NK-92 treated with Interleukin-12 subunit alpha and Interleukin-12 subunit beta, amount 100 ng/mL, for 24 hours (cell line): ENCODE measurements at places on chromosomes 6 and 20.
A peak's percentile ranks its signal among the peaks of the same experiment; 100 is the strongest.

DNA sequence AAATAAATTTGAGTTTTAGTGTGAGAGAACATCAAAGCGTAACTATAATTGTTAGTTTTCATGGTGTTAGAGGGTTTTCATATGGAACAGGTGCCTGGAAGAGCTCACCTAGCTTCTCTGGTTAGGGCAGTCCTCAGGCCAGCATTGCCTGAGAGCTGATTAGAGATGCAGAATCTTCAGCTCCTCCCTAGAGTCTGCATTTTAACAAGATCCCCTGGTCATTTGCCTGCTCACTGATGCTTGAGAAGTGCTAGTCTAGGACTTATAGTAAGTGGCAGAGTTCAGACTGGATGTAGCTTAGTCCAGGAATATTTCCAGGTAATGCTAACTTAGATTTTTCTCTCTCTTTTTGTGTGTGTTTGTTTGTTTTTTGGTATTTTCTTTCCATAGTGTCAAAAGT lies 21.7 kb upstream of the SMIM26 start:
- DNase-seq = no peak

GRCh38 chr6:15608396-15608795 lies 54.4 kb downstream of the DTNBP1 start:
- no peak for DNase-seq

DNA sequence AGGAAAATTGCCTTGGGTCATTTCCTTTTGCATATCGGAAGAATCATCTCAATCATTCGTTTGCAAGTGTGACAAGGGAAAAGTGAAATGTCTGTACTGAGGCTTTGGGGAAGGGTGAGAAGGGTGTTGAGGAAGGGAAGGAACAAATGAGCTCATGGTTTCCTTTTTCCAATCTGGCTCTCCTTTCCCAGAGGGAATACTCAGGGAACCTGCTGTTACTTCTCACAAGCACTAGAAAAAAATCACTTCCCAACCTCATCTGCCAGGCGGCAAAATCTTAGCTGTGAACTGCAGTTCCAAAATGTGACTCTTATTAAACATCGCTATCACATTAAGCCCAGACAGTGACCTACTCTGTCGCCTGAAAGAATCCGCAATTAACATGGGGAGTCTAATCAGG lies 258.1 kb downstream of the ZNF217 start:
- no peak for DNase-seq

DNA sequence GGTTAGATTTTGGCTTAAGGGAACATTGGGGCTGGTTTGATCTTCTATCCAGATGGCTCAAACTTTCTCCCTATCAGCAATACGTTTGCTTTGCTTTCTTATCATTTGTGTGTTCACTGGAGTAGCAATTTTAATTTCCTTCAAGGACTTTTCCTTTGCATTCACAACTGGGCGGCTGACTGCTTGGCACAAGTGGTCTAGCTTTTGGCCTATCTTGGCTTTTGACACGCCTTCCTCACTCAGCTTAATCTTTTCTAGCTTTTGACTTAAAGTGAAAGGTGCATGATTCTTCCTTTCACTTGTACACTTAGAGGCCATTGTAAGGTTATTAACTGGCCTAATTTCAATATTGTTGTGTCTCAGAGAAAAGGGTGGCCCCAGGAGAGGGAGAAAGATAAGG lies 254.9 kb downstream of the PLCB1 start:
- DNase-seq = no peak

- DNase-seq = peak; percentile 26
Observed at GRCh38 chr6:42075159-42075838, 25.0 kb downstream of the TAF8 start.

- no peak for DNase-seq
Observed at GRCh38 chr6:41258196-41258493, 28.3 kb downstream of the TREM1 start.

DNA sequence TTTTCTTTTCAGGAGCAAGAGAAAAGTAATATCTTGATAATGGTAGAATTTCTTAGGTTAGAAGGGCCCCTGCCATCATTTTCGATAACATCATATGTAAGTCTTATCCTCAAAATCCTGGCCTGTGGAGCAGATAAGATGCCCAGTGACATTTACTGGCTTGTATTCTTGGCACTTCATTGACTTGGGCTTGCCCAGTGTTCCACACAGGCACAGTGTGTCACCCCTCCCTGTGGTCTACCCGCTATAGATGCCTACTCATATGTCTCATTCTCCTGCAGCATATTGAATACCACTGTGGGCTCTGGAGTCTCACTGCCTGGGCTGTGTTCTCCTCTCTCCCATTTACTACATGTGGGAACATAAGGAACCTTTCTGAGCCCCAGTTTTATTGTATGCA lies 105.0 kb downstream of the GRM1 start:
- DNase-seq = no peak

- DNase-seq = no peak
Observed at GRCh38 chr6:138622967-138623366, 123.7 kb upstream of the NHSL1 start.

GRCh38 chr6:130037207-130037811 lies 18.9 kb downstream of the L3MBTL3 start:
- no peak for DNase-seq

DNA sequence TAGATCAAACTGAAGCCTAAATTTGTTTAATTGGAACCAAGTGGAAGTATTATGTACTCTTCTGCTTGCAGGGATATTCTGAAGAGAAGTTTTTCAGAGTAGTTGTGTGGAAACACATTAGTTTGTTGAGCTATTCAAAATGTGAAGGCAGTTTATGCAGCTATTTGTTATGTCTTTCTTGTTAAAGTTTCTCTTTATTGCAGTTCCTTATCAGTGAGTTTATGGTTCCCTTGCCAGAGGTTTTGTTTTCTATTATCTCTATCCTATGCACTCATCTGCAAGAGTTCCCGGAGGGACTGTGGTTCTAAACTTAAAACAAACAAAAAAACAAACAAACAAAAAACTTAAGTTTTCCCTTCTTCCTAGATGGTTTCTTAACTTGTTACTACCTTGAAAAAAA lies 143.7 kb upstream of the SLC22A16 start:
- no peak for DNase-seq

- DNase-seq = no peak
Observed at GRCh38 chr20:53515749-53516148, 77.9 kb downstream of the ZNF217 start.

GRCh38 chr6:54493138-54493537 lies 184.9 kb downstream of the TINAG start:
- no peak for DNase-seq

- DNase-seq = no peak
Observed at GRCh38 chr20:59774921-59775686, 158.3 kb downstream of the SYCP2 start.

DNA sequence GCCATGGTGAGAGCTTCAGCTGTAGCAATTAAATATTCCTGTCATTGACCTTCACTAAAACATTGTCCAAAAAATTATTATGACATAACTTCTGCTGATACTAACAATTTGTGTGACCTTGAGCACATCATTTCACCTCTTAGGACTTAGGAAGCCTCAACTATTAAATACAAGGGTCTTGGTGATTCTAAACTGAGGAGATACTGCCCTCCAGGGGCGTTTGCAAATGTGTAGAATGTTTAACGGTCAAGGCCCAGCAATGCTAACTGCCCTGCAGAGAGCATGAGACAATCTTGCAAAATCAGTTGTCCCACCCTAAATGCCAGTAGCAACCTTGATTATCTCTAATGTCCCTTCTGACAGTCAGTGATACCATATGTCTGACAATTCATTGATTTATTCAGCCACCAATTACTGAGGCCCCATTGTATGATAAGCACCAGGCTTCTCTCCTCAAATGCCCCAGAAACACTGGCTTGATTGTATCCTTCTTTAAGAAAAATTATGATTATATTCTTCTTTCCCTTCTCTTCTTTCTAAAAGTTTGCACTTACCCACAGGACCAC lies 284.1 kb upstream of the PLN start:
- DNase-seq = no peak

DNA sequence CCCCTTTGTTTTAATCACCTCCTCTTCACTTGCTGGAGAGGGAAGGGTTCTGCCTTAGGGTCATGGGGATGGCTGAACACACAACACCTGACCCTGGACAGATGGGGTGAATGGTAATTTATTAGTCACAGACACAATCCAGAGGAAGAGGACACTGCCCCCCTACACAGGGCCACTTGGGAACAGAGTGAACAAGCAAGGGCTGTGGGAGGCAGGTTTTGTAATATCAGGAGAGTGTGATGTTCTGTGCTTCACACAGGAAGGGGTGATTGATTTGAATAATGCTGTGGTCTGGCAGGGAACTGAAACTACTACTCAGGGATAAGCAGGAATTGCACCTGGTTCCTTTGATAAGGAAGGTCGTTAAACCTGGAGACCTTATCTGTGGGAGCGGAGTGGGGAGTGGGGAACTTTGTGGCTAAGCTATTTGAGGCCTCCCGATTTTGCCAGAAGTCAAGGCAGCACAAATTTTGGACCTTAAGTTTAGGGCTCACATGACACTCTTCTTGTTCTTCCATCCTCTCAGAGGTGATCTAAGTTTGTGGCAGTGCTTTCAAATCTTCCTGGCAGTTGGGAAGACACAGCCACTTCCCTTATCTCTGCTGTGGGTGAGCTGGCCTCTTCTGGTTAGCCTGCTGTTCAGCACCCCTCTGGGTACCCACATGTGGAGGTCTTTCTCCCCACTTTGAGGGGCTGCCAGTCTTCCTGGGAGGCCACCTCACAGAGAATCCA lies 77.8 kb downstream of the CD164 start:
- peak; percentile 6 for DNase-seq

DNA sequence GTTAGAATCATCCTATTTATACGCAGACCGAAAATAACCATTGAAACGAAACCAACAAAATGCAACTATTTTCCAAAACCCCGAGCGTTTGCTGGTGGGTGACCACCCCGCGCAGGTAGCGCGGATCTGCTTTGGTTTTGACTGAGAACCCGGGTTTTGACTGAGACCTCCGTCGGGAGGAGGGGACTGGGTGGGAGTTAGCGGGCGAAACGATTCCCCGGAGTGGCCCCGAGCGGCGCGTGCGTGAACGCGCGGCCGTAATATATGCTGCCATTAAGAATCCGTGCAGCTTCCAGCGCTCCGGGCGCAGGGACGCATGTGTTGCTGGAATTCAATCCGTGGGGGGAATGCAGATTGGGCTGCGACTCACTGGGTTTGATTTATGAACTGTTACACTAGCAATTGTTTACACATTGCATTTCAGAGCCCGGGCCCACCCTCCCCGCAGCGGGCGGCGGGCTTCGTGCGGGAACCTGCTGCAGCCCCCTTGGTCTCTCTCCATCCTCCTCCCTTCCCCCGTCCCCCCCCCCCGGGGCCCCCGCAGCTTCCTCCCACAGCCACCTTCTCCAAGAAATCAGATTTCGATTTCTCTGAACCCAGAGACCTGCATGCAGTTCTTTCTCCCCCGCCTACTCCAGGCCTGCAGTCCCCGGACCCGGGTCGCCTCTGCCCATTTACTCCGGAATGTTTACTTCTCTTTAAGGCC lies 9.9 kb downstream of the NRN1 start:
- DNase-seq = no peak

GRCh38 chr6:24847402-24847801 lies 48.7 kb upstream of the ARMH2 start:
- no peak for DNase-seq

- no peak for DNase-seq
Observed at GRCh38 chr6:157198425-157199279, 124.7 kb downstream of the TMEM242 start.

GRCh38 chr6:22363166-22363713 lies 66.4 kb upstream of the PRL start:
- DNase-seq = no peak

DNA sequence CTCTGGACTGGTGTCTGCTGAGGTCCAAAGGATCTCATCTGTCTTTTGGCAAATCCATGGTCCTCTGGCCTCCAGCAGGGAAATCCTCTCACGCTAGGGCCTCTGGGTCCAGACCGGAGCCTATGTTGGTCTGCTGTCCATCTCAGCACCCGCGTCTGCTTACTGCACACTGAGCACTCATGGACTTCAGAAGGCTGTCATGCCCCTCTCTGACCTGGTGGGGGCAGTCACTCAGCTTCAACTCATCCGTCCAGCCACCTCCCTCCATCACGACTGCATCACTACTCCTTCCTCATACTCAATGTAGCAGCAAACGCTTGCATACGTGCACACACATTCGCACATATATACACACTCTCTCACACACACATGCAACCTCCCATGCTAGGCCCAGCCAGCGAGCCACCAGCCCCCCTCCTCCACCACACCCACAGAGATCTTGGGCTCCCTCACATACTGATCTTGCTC lies 33.3 kb downstream of the GABRR2 start:
- peak; percentile 24 for DNase-seq

DNA sequence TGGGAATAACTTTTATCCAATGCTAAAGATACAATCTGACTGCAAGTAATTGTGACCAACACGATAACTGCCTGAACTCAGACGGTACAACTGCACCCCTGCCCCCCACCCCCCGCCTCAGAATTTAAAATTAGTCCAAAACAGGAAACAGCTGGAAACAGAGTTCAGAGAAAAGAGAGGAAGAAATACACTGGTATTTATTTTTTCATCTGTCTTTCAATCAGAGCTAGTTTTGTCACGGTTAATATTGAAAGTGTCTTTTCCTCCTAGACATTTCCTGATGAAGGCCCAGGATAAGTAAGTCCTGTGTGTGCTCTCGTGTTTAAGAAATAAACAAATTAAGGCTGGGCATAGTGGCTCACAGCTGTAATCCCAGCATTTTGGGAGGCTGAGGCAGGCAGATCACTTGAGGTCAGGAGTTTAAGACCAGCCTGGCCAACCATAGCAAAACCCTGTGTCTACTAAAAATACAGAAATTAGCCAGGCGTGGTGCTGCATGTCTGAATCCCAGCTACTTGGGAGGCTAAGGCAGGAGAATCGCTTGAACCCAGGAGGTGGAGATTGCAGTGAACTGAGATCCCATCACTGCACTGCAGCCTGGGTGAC lies 21.5 kb downstream of the ACSS1 start:
- DNase-seq = no peak

DNA sequence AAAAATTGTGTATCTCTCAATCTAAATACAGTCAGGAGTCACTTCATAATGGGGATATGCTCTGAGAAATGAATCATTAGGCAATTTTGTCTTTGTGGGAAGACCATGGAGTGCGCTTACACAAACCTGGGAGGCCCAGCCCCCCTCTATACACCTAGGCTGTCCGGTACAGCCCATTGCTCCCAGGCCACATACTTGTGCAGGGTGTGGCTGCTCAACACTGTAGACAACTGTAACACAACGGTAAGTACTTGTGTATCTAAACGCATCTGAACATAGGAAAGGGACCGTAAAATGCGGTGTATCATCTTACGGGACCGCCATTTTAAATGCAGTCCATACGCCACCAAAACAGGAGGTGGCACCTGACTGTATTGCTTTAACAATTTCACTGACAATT lies 58.0 kb upstream of the FRMD1 start:
- DNase-seq = no peak

- DNase-seq = no peak
Observed at GRCh38 chr6:30847971-30848436, 36.3 kb upstream of the DDR1 start.

GRCh38 chr20:55610756-55611155 lies 394.6 kb downstream of the CBLN4 start:
- no peak for DNase-seq

- no peak for DNase-seq
Observed at GRCh38 chr20:13166011-13166410, 55.1 kb upstream of the ISM1 start.
